Left ventricle myocardium superior (tissue), 1 donor: ENCODE measurements at places on chromosomes 6 and 20. TPM values are rescaled to one million over a fixed set of nuclear protein-coding genes. Genes with fewer than 3 reads are reported as not detected.

Gene PRDM13
- not detected for total RNA-seq

Gene B3GALT4
- 6.9 TPM for total RNA-seq

Gene BPIFA1
- not detected for total RNA-seq

GRCh38 chr6:2102316-2102883 lies 143.0 kb downstream of the GMDS start:
- DNase-seq: no peak

DNA sequence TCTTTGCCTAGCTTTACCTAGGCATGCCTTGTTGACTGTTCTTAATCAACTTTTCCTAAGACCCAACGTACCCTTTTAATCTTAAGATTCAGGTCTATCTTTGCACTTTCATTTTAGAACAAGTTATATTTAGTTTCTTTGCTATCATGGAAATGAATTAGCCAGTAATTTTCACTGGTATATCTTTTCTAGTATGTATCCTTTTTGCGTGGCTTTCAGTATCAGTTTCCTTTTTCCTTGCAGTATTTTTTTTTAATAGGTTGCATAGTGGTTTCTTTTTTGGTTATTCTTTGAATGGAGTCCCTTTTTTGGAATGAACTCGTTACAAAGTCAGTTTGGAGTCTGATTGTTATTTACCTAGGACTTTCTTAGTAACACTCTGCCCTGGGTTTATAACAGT lies 7.3 kb downstream of the ANKEF1 start:
- DNase-seq: no peak

DNA sequence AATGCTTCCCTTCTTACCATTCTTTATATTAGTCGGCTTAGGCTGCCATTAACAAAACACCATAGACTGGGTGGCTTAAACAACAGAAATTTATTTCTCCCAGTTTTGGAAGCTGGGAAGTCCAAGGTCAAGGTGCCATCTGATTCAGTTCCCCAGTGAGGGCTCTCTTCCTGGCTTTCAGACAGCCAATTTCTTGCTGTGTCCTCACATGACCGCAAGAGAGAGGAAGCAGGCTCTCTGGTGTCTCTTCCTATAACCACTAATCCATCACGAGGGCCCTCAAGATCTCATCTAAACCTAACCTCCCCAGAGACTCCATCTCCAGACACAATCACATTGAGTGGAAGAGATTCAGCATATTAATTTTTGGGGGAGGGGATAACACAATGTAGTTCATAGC lies 193.0 kb upstream of the SGK1 start:
- no peak for DNase-seq

GRCh38 chr6:37714836-37715420 lies 17.2 kb upstream of the MDGA1 start:
- no peak for DNase-seq

GRCh38 chr20:37095108-37095598 lies 644 bp downstream of the RBL1 start:
- no peak for DNase-seq
